ENCODE measurements at places on chromosomes 13 and 19. TPM values are rescaled to one million over a fixed set of nuclear protein-coding genes. Genes with fewer than 3 reads are reported as not detected.

The PEG3 gene
- 23.4 TPM for total RNA-seq

DNA sequence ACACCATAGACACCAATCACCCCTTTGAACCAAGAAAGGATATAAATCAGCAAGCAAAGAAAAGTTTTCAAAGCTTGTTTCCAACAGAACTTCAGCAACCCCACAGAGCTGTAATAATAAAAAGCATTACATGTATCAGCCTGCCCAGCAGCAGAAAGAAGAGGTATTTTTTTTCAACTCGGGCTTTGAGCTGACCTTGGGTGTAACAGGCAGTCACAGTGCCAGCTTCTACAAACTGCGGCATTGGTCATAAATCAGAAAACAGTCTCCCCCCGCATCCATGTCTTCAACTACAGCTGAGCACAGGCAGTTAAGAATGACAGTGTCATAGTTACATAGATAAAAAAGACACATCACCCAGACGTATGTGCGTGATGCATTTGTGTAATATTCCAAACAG lies 671.0 kb upstream of the SLITRK1 start:
- no peak for DNase-seq

The RUBCNL gene
- 1.4 TPM for total RNA-seq

The OR7E24 gene
- not detected for total RNA-seq

GRCh38 chr13:21913010-21913409 lies 242.1 kb downstream of the FGF9 start:
- DNase-seq: no peak

DNA sequence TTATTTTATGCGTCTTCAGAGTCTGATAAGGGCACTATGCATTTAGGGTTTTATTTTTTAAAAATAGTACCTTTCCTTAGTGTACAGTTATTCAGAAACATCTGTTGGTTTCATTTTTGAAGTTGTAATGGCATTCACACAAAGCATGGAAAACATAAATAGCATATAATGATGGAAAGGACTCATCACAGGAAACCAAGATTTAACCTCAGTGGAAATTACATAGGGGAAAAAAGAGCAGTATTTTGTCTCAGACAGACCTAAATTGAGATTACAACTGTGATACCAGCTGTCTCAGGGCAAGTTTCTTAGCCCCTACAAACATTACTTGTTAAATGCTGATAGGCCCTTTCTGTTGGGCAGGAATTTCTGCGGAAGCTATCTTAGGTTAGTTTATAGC lies 57.2 kb downstream of the NHLRC3 start:
- DNase-seq: no peak

The SPACA4 gene
- not detected for total RNA-seq

The ZNF69 gene
- total RNA-seq: 13.8 TPM

- DNase-seq: no peak
Measured at GRCh38 chr19:50423279-50424113, 4.8 kb downstream of the SPIB start.

GRCh38 chr13:50616101-50616500 lies 227.4 kb downstream of the DLEU7 start:
- no peak for DNase-seq

DNA sequence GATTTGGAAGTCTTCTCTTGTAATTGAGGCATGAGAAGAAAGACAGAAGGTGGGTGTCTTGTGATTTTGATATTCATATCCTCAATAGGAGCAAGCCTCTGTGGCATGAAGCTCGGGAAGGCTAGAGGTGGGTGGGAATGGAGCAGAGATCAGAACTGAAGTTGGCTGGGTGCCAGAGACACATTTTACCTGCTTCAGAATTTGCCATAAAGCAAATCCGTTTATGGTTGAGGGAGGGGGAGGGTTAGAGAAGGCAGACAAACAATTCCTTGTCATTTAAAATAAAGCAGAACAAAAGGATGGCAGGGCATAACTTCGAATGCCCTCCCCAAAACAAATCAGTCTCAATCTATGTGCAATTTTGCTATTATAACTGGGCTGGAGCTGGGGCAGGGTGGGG lies 305.9 kb downstream of the KLF5 start:
- no peak for DNase-seq

GRCh38 chr13:45833242-45833641 lies 18.3 kb downstream of the SIAH3 start:
- no peak for DNase-seq

The KIR3DL2 gene
- total RNA-seq: not detected

- DNase-seq: no peak
Measured at GRCh38 chr19:6185835-6186834, 50.7 kb downstream of the ACSBG2 start.

DNA sequence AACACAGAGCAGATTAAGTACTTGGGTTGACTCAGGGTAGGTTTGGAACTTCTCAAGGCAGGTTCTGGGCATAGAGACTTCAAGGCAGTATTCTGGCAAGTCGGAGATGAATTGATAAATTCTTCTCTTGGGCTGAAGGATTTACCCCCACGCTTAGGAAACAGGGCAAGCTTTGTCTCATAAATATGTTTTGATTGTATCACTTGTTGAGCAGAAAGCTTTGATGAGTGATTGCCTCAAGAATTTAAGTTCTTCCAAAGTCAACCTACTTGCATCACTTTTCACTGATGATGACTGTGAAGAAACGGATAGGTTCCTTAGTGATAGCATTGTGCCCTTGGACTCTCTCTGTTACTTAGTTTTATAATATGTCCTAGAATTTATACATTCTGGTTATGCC lies 258.6 kb upstream of the DACH1 start:
- DNase-seq: no peak

- no peak for DNase-seq
Measured at GRCh38 chr13:92804926-92805325, 421.7 kb upstream of the GPC6 start.

DNA sequence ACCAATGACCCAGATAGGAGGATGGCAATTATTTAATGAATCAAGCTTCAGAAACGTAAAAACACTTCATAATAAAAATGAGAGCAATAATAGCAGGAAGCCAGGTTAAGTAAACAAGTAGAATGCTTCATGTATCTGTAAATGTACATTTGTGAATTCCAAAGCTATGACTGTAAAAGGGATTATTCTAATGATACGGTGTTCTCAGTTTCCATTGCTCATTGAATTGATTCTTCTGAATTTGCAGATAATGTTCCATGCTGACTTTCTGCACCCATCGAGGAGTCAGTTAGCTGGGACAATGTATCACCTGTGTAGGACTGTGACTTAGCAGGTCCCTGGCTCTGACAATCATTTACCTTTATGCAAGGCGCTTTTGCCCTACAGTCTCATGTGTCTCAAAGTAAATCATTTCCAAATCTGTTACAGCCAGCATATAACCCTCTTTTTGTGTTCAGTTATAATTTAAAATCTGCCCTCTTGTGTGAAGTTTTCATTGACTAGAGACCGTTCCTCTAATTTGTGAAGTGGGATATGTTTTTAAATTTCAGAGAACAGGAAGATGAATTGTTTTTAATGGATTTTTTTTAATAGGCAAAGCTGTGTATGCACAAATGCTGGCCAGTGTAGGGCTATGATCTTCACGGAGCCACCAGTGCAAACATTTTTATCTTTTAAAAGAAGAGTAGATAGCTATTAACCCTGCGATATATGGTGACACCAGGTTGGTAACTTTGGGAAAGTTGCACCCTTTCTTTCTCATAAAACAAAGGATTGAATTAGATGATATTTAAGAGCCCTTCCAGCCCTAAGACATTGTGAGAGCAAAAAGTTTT lies 267.1 kb downstream of the KLF5 start:
- no peak for DNase-seq

The NDUFA13 gene
- total RNA-seq: 110 TPM

The TPTE2 gene
- not detected for total RNA-seq

DNA sequence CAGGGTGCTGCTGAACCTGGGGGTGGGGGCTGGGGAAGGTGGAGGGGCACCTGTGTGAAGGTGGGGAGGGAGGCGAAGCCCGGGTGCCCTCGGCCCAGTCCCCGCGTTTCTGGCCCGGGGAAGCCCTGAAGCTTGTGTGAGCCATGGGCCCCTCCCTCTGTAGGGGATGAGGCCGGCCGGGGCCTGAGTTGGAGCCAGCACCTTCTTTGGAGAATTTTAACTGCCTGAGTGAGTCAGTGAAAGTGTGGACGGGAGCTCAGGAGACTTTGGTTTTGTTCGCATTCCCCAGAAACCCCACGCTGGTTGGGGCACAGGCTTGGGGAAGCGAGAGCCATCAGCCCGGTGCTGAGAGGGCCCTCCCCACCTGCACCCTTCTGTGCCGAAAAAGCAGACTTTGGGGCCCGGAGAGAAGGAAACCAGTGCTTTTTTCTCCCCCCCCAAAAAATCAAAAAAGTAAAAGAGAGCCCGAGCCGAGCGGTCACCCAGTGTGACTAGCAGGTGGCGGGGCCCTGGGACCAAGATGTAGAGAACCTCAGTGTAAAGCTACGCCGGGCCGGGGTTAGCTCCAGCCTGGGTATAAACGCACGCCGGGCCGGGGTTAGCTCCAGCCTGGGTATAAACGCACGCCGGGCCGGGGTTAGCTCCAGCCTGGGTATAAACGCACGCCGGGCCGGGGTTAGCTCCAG lies 45.1 kb downstream of the TMEM255B start:
- no peak for DNase-seq

DNA sequence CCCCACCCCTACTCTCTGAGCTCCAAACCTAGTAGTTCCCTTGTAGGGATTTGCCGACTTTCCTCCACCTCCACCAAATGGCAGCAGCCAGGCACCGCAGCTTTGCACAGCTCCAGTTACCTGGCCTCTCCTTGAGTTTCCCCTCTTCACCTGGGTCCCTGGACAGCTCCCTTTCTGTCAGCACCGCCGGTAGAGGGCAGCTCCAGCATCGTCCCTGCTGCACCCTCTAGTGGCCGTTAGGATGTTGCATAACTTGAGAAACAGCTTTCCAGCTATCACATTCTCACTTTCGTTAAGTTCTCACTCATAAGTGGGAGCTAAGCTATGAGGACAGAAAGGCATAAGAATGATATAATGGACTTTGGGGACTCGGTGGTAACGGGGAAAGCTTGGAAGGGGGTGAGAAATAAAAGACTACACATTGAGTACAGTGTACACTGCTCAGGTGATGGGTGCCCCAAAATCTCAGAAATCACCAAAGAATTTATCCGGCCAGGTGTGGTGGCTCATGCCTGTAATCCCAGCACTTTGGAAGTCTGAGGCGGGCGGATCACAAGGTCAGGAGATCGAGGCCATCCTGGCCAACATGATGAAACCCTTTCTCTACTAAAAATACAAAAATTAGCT lies 60.4 kb upstream of the OLFM4 start:
- DNase-seq: peak; percentile 78

DNA sequence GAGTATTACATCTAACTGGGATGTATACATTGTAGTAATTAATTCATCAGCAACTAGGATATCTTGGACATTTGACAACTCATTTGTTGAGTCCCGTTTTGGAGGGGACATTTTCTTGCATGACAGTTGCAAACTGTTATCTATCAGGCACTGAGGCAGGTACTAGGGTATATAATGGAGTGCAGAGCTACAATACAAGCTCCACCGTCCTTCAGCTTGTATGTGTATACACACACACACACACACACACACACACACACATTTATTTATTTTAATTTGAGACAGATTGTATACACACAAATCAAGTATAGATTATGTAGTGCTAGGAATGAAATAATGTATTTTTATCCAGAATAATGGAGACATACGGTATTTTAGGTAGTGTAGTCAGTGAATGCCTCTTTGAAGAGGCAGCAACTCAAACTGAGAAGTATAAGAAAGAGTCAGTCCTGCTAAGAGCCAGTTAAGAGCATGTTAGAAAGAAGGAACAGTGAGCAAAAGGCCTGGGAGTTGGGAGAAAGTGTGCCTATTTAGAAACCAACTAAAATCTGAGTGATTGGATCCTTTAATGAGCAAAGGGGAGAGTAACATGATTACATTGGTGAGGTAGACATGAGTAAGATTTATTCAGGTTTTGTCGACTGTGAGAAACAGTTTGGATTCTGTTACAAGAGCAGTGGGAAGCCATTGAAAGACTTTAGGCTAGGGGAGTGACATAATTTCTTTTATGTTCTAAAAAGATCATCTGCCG lies 74.5 kb downstream of the NBEA start:
- no peak for DNase-seq

The IGLON5 gene
- not detected for total RNA-seq

The MBD3L2 gene
- not detected for total RNA-seq

The PSG2 gene
- total RNA-seq: not detected

The SNRNP70 gene
- 382 TPM for total RNA-seq

GRCh38 chr13:76229281-76229680 lies 593.2 kb downstream of the LMO7 start:
- DNase-seq: no peak

The PSPN gene
- 0.66 TPM for total RNA-seq

The F10 gene
- 6.1 TPM for total RNA-seq

DNA sequence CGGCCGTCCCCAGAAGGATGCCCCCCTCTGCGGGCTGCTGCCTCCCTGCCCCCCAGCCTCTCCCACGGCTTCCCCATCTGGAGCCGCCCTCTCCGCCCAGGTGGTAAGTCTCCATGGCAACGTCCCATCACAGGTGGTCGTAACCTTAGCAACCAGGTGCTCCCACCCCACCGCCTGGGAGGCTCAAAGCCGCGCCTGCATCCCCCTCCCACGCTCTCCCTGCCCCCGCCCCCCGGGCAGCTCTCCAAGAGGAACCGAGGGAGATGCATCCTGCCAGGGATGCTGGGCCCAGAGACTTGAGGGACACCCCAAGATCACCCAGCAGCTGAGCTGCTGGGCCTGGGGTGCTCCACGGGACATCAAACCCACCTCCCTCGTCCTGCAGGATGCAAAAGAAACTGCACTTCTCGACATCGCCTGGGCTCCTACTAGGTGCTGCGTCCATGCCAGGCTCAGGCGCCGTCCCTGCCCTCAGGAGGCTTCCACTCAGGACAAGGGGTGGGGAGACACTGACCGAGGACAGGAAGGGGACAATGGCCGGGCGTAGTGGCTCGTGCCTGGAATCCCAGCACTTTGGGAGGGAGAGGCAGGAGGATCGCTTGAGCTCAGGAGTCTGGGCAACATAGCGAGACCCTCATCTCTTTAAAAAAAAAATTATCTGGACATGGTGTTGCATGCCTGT lies 5.0 kb upstream of the LINGO3 start:
- no peak for DNase-seq

The DMAC2 gene
- 41.3 TPM for total RNA-seq

- no peak for DNase-seq
Measured at GRCh38 chr13:112802802-112803195, 113.0 kb downstream of the ATP11A start.
